ENCODE measurements at places on chromosomes 3 and 15. TPM values are rescaled to one million over a fixed set of nuclear protein-coding genes. Genes with fewer than 3 reads are reported as not detected.
A peak's percentile ranks its signal among the peaks of the same experiment; 100 is the strongest.

The MUSTN1 gene
- total RNA-seq = not detected

The CCDC54 gene
- total RNA-seq = not detected

DNA sequence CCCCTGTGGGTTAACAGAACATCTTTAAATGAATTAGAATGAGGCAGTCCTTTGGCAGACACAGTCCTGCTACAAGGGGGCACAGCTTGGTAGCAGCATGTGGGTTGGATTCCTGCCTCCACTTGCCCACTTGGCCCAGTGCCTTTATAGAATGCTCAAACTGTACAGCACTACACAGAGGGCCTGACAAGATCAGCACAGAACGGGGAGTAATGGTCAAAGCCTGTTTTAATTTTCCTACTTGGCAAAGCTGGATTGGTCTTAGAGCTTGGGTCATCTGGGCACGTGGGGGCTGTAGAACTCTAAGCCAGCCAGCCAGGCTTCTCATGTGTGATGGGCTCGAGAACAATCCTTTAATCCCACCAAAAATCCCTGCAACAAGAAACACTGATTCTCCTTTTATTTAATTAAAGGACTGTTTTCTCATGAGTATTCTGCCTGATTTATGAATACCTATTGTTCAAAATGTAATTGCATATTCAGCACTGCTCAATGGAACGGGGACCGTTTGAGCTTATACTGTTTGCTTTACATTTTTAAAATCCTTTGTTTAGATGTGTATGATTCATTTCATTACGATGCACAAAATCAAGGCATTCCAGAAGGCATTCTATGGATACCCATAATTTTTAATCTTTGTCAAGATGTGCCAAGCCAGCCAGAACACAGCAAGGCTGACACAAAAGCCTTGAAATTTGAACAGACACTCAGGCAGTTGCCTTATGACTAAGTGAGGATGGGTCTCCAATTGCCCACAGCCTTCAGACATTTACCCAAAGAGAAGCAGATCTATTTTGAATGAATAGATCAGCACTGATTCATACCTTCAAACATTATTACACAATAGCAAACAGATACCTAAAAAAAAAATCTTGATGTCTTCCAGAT is 249.3 kb upstream of the TGFBR2 start:
- DNase-seq = peak; percentile 32

The FEZF2 gene
- not detected for total RNA-seq

- DNase-seq = peak; percentile 11
Measured at GRCh38 chr3:190581041-190581541, 67.2 kb downstream of the IL1RAP start.

DNA sequence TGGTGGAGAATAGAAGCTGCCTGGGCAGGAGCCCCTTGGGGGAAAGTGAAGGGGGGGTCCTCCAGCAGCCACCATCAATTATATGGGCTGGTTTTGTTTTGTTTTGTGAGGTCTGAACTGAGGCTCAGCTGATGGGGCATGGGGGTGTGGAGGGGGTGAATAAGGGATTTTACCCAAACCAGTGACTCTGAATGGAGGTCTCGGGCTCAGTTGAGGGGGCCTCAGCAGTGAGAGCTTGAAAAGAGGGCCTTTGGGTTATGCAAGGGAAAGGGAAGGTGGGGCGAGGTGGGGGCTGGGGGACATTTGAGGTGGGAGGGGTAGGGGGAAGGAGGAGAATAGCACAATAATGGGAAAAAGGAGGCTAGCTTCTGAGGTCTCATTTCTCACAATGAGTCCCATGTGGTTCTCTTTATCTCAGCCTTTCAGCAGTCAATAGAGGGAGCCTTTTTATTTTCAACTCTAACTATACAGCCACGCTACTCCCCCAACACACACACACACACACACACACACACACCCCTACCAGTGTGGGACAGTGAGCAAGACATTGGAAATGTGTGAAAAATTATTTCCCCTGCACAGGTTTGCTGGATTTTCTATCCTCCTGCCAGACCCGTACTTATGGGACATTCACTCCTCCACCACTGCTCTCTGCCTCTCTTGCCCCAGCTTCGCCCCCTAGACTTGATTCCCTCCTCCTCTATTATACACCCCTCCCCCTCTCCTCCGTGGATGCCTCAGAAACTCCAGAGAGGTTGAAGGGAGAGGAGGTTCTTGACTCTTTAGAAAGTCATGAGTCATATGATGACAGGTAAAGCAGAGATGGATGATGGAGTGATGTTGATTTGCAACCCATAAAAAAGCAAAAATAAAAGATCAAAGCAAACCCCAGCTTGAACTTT is 96.0 kb downstream of the GTPBP8 start:
- no peak for DNase-seq

The NLGN1 gene
- 9.1 TPM for total RNA-seq

The MED12L gene
- total RNA-seq = 0.03 TPM

GRCh38 chr3:4021162-4021561 is 221.9 kb downstream of the LRRN1 start:
- no peak for DNase-seq

The CP gene
- total RNA-seq = not detected

The HRG gene
- not detected for total RNA-seq

GRCh38 chr15:40045572-40046217 is 6.7 kb upstream of the SRP14 start:
- no peak for DNase-seq

DNA sequence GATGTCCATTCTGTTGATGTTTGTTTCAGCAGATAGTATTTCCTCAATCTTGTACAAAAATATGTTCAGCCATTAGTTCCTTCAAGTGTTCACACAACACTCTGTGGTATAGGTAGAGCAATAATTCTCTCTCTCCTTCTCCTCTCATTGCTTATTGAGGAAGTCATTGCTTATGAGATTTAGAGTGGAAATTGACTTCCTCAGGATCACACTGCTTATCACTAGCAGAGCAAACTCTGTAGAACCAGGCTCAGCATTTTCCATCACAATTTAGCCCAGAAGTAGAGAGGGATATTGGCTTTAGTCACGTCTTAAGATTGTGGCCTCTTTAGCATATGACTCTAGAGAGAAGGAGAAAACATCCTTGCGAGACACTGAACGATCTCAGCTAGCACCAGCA is 31.2 kb downstream of the RAB11A start:
- no peak for DNase-seq

DNA sequence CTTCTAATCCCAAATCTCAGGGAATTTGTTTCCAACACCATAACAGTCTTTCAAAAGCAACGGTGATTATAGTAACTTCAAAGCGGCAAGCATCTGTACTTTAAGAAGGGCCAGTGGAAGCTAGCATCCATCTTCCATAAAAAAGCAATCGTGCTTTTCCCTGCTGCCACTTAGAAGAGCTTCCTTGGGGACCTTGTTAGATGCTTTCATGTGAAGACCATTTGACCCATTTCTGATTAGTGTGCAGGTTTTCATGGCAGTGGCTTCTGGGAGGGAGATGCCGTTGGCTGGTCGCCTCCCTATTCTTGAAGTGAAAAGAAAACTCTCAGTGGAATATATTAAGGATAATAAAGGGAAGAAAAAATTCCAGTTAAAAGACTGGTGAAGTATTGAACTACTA is 354.1 kb downstream of the ROBO2 start:
- DNase-seq = no peak

DNA sequence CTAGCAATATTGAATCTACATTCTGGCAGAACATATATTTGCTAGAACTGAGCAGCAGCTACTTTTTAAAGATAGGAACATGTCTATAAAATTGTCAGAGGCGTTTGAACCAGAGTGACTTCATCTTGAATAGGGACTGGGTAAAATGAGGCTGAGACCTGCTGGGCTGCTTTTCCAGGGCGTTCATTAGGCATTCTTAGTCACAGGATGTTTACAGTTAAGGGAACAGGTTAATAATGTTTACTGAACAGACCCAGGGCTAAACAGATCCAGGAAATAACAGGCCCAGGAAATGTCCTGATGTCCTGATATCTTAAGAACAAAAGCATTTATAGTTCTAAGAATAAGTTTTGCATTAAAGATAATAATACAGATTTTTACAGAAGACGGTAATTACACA is 34.5 kb upstream of the B3GALNT1 start:
- DNase-seq = no peak

DNA sequence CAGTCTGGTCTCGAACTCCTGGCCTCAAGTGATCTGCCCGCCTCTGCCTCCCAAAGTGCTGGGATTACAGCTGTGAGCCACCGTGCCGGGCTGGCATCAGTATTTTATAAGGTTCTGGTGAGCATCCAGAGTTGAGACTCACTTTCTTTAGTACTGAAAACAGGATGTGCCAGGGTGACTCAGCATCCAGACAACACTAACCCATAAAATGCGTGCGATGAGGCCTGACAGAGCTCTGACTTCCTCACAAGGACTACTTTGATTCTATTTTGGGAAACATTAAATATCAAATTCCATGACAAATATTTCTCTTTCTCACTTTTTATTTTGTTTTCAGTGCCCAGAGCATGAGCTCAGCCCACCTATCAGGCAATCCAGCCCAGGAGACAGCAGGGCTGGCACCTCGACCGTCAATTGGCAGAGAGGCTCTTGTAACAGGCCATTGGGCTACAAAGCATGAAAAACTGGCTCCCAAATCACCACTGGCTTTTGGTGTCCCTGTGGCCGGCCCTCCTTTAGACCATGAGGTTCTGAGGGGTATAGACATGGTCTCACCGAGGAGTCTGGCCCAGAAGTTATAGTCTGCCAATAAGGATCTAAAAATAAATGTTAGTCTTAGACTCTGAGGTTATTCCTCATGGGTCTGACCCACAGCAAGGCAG is 75.0 kb downstream of the FEM1B start:
- DNase-seq = peak; percentile 97

DNA sequence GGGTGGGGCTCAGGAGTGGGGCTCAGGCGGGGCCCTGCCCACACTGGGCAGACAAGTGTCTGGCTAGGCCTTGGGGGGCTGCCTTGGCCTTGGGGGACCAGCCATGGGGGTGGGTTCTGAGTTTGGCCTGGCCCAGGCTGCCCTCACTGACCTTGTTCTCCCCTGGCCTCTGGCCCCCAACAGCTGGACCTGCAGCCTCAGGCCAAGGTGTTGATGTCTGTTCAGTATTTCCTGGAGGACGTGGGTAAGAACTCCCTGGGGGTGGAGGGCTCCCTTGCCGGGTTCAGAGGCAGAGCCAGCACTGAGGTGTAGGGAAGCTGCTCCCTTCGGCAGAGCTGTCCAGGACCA is 20.0 kb downstream of the PRKCD start:
- no peak for DNase-seq

DNA sequence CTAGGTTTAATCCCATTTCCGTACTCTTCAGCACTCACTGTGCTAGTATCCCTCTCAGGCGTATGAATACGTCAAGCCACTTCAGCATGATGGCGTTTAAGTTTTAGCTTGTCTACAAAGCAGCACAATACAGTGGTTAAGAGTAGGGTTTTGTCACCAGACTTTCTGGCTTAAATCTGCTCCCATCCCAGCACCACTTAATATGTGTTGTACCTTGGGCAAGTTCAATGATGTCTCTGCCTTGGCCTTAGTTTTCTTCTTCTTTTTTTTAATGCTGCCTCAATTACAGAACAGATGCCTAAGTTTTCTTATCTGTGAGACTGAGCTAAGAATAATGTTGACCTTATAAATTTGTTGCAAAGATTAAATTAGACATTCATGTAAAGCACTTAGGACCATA is 152.9 kb upstream of the CTDSPL start:
- no peak for DNase-seq

The RAB27A gene
- 12.5 TPM for total RNA-seq

DNA sequence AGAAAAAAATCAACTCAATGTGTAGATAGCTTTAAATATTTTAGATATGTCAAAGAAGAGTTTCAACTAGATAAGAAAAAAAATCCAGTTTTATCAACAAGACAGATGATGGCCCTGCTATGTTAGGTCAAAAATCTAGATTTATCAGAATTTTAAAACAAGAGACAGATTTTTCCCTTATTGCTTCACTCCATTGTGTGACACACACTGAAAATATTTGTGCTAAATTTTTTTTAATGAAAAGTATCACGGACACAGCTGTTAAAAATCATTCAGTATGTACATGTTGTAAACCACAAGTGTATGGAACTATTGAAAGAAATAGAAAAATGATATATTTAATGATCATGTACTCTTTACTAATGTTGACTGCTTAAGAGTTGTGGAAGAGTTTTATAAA is 43.6 kb downstream of the FOXB1 start:
- DNase-seq = no peak

The AMIGO3 gene
- 0.43 TPM for total RNA-seq

- DNase-seq = peak; percentile 35
Measured at GRCh38 chr15:56244038-56244810, 545 bp upstream of the RFX7 start.

The SLC2A2 gene
- not detected for total RNA-seq

GRCh38 chr3:99761415-99762165 is 56.1 kb upstream of the CMSS1 start:
- no peak for DNase-seq

DNA sequence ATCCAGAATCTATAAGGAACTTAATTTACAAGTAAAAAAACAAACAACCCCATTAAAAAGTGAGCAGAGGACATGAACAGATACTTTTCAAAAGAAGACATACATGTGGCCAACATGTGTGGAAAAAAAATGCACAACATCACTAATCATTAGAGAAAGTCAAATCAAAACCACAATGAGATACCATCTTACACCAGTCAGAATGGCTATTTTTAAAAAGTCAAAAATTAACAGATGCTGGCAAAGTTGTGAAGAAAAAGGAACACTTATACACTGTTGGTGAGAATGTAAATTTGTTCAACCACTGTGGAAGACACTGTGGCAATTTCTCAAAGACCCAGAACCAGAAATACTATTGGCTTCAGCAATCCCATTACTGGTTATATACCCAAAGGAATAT is 830.0 kb upstream of the ALCAM start:
- DNase-seq = no peak

DNA sequence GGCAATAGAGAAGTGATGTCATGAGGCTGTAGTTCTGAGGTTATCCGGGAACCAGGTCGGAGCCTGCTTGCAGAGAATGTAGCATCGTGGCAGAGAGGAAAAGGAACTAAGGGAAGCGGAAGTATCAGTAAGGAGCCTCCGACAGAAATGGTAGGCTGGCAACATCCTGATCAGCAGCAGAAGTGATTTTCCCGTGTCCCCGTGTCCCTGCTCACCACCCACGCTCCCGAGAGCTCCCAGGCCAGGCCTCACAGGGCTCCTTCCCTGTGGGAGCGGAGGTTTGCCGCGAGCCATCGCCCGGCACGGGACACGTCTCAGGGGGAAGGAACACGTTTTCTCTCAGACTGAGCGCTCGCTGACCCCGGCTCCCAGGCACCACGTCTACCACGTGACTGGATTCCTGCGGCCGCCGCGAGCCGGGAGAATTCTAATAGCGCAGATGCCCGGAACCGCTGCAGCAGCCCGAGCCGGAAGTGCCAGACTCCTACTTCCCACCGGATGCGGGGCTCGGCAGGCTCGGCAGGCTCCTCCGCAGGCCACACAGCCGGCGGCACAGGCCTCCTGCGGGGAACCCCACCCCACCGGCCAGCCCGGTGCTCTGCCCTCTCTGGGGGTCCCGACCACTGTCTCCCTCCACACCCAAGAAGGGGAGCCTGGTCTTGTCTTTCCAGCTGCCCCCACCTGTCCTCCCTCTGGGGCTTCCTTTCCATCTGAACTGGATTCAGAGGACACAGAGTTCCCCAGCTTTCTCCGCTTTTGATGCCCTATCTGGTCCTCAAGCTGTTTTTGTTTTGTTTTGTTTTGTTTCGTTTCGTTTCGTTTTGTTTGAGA is 99.3 kb downstream of the BDH1 start:
- peak; percentile 89 for DNase-seq

GRCh38 chr15:75650908-75651809 is 3.4 kb downstream of the SNX33 start:
- DNase-seq = no peak

The PAK6 gene
- total RNA-seq = not detected

Data from HFFc6 (cell line).